KG1 (cell line): ENCODE measurements at places on chromosomes 16 and 17.
A peak's percentile ranks its signal among the peaks of the same experiment; 100 is the strongest.

GRCh38 chr17:38663125-38663751 lies 11.5 kb downstream of the EPOP start:
- DNase-seq = no peak

GRCh38 chr16:50999181-50999580 lies 151.9 kb downstream of the SALL1 start:
- DNase-seq = no peak

GRCh38 chr17:66777689-66778225 lies 57.2 kb upstream of the CACNG5 start:
- no peak for DNase-seq

GRCh38 chr17:64420143-64420670 lies 28.7 kb upstream of the MILR1 start:
- DNase-seq = peak; percentile 81

DNA sequence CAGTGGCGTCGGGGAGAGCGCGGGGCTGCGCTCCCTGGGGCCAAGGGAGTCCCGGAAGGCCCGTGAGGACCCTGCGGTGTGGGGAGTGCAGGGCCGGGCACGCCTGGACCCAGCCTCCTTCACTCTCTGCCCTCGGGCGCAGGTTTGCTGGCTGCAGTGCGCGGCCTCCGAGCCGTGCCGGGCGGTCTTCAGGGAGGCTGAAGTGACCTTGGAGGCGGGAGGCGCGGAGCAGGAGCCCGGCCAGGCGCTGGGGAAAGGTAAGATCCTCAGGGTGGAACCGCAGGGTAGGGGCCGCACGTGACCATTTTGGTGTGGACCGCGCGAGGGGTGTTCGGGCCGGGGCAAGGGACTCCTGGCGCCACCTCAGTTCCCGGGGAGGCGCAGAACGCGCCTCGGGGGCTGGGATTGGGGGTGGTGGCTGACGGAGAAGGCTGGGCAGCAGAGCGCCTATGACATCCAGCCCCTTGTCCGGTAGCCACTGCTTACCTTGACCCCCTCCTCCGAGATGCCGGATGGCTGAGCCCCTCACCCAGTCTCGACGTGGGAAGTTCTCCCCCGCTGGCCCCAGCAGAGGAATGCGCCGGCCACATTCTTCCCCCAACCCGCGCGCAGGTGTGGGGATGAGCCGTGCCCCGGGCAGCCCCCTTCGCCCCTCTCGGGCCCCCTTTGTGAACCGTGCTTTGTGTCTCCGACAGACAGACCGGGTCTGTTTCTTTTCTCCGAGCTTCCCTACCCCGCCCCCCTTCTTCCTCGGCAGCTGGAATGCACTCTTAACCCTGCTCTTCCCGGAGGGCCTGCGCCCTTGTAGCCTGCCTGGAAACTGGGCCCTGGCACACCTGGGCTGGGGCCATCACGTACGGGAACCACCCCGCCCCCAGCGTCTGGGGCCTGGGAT lies 631 bp downstream of the CDH3 start:
- no peak for DNase-seq

GRCh38 chr17:43784628-43785101 lies 4.4 kb downstream of the CFAP97D1 start:
- no peak for DNase-seq

DNA sequence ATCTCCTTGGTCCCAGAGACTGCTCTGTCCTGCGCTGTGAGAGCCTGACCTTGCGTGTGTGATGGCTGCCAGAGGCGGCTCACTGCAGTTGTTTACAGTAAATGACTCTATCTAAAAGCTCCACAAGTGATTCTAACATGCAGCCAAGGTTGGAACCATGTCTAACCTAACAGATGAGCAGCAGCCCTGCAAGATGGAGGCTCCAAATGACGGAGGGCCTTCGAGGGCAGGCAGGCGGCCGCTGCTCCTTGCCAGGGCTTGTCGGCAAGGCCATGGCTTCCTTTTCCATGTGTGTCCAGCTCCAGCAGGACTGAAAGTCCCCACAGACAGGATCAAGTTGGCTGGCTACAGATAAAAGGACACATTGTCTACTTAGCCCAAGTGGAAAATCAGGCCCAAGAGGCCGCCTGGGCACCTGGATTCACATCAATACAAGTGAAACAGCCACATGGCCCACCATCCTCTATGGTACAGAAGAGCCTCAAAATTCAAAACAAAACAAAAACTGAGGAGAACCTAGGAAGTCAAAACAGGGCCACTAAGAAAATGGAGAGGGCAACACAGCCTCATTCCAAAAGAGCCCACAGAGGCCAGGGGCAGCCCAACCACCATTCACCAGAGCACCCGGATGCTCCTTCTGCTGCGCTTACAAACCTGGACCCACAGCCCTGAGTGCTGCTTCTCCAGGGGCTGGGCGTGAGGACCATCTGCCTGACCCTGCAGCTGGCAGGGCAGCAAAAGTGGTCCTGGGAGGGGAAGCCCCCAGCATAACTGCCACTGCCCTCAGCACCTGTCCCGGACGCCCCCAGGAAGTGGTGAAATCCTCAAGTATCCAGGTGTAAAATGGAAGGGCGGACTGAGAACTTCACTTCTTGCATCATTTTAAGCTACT lies 65.0 kb downstream of the AMFR start:
- no peak for DNase-seq

- no peak for DNase-seq
These were observed 33.3 kb downstream of the OR1D5 start for GRCh38 chr17:3030096-3030495.

DNA sequence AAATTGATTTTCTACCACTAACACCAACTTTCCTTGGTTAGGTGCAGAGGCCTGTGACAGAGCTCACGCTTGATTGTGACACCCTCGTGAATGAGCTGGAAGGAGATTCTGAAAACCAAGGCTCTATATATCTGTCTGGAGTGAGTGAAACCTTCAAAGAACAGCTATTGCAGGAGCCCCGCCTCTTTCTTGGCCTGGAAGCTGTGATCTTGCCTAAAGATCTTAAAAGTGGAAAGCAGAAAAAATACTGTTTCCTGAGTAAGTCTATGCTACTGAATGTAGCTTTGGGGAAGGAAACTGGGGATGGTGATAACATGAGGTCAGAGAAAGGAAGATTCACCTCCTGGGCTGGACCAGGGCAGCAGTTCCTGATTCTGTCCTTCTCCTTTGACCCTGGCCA lies 38.3 kb downstream of the REXO5 start:
- peak; percentile 34 for DNase-seq

- no peak for DNase-seq
These were observed 994 bp downstream of the IGFBP4 start for GRCh38 chr17:40443988-40444899.

- DNase-seq = peak; percentile 32
These were observed 7.1 kb upstream of the FTSJ3 start for GRCh38 chr17:63834431-63835166.

DNA sequence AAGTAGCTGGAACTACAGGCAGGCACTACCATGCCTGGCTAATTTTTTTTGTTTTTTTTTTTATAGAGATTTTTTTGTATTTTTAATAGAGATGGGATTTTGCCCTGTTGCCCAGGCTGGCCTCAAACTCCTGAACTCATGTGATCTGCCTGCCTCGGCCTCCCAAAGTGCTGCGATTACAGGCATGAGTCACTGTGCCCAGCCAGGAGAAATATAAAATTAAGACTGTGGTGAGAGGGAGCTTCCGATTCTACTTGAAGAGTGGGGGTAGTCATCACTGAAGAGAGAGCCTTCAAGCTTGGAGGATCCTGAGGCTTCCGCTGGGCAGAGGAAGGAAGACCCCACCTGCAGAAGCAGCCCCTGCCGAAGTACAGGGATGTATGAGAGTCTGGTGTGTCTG lies 34.4 kb upstream of the RGS9 start:
- DNase-seq = no peak
